Umbilical cord (tissue), 2 donors: ENCODE measurements at places on chromosomes 7 and 10. TPM values are rescaled to one million over a fixed set of nuclear protein-coding genes. Genes with fewer than 3 reads are reported as not detected.

DNA sequence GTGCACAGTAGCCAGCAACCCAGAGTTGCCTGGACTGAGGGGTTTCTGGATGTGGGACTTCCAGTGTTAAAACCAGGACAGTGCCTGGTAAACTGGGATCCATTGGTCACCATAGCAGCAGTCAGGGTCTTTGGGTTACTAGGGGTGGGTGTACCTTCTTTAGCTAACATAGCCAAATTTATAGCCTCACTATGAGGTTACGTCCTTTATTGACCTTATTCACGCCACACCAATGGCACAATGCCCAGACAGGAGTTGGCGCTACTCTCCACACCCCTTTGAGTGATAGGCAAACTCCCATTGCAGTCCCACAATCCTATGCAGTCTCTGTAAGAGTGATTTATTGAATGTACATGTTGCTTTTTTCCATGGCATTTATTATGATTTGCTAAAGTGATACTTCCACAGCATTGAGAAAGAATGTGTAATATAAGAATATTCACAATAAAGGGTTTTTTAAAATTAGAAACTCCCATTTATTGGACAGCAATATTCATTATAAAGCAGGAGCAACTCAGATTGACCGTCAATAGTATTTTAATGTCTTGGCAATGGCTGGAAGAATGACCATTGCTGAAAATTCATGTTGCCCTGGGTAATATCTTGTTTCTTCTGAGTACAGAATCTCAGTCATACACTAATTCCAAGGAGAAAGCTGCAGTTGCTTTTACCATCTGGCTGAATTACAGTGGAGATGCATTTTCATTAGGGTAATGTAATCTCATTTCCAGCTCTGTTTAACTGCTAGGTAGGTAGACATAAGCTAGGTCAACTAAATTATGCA, 26.1 kb downstream of the IFIT5 start:
- no peak for DNase-seq

DNA sequence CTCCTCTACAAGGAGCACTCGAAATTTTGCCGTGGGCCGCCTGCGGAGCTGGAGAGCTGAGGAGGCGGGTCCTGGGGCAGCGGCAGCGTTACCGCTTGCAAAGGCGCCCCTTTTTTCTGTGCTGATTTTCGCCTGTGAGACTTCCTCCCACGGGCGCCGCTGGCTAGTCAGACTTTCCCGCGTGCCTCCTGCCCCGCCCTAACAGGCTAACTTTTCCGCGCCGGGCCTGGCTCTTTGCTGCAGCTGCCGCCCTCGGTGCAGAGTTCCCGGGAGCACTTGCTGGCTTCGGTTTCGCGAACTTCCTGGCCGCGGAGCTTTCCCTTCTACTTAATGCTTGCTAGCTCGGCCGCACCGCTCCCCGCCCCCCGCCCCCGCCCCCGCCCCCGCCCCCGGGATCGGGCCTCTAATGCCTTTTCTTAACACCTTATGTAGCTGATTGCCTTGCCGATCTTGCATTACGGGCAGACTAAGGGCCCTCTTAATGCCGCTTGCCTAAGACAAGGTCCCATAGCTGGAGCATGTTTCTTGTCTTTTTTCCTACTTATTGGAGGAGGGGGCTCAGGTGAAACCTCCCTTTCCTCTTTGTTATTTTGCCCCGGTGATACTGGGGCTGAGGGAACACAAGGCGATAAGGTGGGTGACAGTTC, 37.9 kb upstream of the RASGEF1A start:
- DNase-seq: peak; percentile 55

DNA sequence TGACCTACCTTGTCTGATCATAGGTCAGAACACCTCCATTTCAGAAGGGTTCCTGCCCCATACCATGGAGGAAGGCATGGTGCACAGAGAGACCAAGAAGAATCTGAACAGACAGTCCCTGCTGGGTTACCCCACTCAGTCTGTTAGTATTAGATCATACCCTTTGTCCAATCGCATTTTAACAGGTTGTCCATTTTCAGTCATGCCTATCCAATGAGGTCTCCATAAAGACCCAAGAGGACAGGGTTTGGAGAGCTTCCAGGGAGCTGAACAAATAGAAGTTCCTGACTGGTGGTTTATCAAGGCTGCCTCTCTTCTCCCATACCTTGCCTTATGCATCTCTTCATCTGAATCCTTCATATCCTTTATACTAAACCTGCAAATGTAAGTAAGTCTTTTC, 21.2 kb upstream of the SLC16A12 start:
- DNase-seq: no peak

DNA sequence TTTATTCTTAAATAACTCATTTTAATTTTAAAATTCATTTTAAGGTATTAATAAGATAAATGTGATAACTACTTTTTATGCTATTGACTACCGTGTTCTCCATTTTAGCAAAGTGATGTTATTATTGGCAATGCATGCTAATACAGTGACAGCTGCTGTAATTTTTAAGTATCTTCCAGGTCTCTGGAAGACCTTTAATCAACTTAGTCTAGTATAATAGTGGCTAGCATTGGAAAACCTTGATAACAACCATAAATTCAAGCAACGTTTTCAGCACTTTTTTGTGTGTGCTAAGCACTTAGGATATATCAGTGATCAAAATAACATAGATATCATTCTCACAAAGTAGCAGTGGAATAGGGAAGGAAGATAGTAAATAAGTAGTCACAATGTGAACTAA, 230.9 kb upstream of the MAGI2 start:
- DNase-seq: no peak

- peak; percentile 14 for DNase-seq
Measured at GRCh38 chr7:156160811-156161210, 348.5 kb upstream of the SHH start.

DNA sequence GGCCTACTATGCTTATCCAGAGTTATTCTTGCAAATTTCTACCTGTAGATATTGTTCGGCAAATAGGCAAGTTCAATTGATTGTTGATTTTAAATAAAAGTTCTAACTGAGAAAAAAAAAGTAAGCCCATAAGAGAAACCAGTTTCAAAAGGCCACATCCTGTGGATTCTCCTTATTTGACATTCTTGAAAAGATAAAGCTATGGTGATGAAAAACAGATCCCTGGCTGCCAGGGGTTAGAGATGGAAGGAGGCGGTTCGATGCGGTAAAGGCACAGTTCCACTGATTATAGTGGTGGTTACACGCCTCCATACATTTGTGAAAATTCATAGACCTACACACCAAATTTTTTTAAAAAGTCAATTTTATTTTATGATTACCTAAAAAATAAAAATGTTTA, 347.8 kb downstream of the KCNMA1 start:
- peak; percentile 93 for DNase-seq

The IDI2 gene
- 1.9 TPM for total RNA-seq

The CTTNBP2 gene
- total RNA-seq: 6.3 TPM

- no peak for DNase-seq
Measured at GRCh38 chr10:78472551-78472890, 438.9 kb downstream of the RPS24 start.

GRCh38 chr10:31172925-31173324, 141.3 kb upstream of the ZNF438 start:
- no peak for DNase-seq
